Thymus (tissue), 14 donors: ENCODE measurements at places on chromosomes 11 and 22.

- no peaks in the 10 kb centered on the region for H3K4me1 ChIP-seq
- no peaks in the 10 kb centered on the region for H3K27me3 ChIP-seq
- H3K36me3 ChIP-seq, result no peaks in the 10 kb centered on the region
- no peak overlapping the region for H3K4me3 ChIP-seq
- H3K27ac ChIP-seq, result no peak overlapping the region
- no peak for DNase-seq
Measured at GRCh38 chr11:70883973-70884623, 368.3 kb downstream of the SHANK2 start.

DNA sequence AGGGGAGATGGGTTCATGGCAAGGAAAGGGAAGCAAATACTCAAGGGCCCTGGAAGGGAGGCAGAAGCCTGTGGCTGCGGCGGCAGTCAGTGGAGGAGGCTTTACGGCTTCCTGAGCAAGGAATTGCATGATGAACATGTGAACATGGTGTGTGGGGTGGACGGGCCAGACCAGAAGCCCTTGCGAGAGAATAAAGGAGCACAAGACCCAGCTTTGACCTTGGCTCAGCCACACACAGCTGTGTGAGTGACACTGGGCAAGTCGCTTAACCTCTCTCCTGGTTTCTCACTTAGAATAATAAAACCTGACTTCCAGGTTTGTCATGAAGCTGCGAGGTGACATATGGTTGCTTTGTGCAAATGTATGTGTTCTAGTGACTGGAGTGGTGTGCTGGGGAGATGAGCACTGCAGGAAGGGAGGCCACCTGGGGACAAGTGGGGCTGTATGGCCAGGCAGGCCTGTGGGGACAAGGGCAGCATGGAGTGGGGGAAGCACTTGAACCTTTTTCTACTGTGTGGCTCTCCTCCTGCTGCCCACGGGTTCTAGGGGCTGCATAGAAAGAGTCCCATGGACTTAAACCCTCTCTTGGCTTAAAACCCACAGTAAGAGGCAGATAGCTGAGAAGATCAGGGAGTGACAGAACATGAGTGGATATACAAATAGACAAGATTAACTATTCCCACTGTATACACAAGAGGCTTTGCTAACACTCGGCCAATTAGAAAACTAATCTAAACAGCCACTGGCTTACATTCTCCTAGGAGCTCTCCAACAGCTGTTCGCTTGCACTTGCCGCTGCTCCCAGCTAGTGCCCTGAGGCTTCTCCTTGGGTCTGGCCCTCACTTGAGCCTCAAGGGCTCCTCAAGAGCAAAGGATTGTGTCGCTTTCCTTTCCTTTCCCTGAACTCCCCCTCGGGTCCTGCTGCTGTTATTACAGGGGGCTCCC is 67.3 kb upstream of the CDON start:
- no peak overlapping the region for H3K4me3 ChIP-seq
- no peak for DNase-seq
- H3K36me3 ChIP-seq, result no peaks in the 10 kb centered on the region
- H3K27me3 ChIP-seq, result peaks cover 4% of the 10 kb centered on the region
- H3K4me1 ChIP-seq, result peaks cover 12% of the 10 kb centered on the region
- no peak overlapping the region for H3K27ac ChIP-seq

GRCh38 chr11:20488352-20488751 is 100.8 kb downstream of the PRMT3 start:
- H3K27ac ChIP-seq, result no peak overlapping the region
- H3K36me3 ChIP-seq, result no peaks in the 10 kb centered on the region
- no peak for DNase-seq
- no peaks in the 10 kb centered on the region for H3K27me3 ChIP-seq

- no peaks in the 10 kb centered on the region for H3K27me3 ChIP-seq
- no peaks in the 10 kb centered on the region for H3K36me3 ChIP-seq
- H3K4me1 ChIP-seq, result no peaks in the 10 kb centered on the region
- DNase-seq, result no peak
- no peak overlapping the region for H3K4me3 ChIP-seq
Measured at GRCh38 chr11:92811341-92811740, 158.1 kb upstream of the MTNR1B start.

DNA sequence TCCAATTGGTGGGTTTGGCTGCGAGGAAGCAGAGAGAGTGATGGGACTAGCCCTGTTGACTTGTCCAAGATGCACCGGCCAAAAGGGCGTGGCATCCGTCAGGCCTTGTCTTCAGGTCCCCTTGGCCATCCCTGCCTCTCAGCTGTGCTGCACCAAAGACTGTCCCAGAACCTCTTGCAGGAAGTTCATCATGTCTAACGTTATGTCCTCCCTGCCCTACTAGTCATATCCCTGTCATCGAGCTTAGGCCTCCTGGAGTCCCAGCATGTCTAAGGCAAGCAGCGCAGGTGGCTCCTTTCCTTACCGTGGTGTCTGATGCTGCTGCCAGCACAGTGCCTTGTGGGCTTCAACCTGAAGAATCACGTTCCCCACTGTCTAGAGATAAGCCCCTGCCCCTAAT is 51.2 kb downstream of the NECTIN1 start:
- peaks cover 19% of the 10 kb centered on the region for H3K4me1 ChIP-seq
- no peaks in the 10 kb centered on the region for H3K36me3 ChIP-seq
- no peak overlapping the region for H3K4me3 ChIP-seq
- H3K27me3 ChIP-seq, result peaks cover 3% of the 10 kb centered on the region
- no peak overlapping the region for H3K27ac ChIP-seq
- no peak for DNase-seq

GRCh38 chr11:61476371-61476770 is 32.2 kb upstream of the LRRC10B start:
- no peak for DNase-seq
- H3K4me1 ChIP-seq, result peaks cover 3% of the 10 kb centered on the region
- H3K4me3 ChIP-seq, result no peak overlapping the region
- no peak overlapping the region for H3K27ac ChIP-seq

DNA sequence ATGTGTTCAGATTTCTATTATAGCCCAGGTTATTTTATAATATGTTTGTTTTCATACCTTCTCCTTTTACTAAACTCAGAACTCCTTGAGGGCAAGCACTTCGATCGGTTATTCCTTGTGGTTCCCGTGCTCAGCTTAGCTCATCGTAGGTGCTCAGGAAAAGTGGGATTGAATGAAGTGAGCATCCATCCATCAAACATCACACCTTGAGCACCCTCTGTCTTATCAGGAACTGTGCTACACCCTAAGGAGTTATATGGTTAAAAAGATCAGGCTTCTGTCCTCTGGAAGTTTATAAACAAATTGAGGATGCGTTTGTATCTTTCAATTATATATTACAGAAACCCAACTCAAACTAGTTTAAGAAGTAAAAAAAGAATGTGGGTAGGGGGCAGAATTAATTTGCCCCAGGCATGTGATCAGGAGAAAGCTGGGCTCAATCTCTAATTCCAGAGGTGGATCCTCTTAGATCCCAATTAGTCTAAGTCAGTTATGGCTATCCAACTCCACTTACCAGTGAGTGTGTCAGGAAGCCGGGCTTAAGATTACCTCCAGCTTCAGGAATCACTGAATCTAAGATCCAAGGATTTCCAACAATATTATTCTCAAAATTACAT is 59.9 kb upstream of the RRAS2 start:
- H3K4me1 ChIP-seq, result peaks cover 38% of the 10 kb centered on the region
- no peaks in the 10 kb centered on the region for H3K36me3 ChIP-seq
- no peaks in the 10 kb centered on the region for H3K27me3 ChIP-seq
- no peak for DNase-seq

- no peak overlapping the region for H3K27ac ChIP-seq
- H3K27me3 ChIP-seq, result no peaks in the 10 kb centered on the region
- no peaks in the 10 kb centered on the region for H3K4me1 ChIP-seq
- H3K36me3 ChIP-seq, result no peaks in the 10 kb centered on the region
- DNase-seq, result no peak
- H3K4me3 ChIP-seq, result no peak overlapping the region
Measured at GRCh38 chr11:76159983-76160661, 46.2 kb downstream of the WNT11 start.

DNA sequence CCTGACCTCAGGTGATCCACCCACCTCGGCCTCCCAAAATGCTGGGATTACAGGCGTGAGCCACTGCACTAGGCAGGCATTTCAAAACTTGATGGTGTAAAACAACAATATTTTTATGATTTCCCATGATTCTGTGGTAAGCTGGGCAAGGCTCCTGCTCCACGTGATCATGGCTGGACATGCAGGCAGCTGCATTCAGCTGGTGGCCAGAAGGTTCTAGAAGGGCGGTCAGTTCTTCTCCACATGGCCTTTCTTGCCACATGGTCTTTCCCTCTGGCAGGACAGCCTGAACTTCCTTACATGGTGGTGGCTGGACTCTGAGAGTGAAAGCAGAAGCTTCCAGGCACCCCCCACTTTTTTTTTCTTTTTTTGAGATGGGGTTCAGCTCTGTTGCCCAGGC is 9.9 kb upstream of the RASD2 start:
- no peak overlapping the region for H3K4me3 ChIP-seq
- DNase-seq, result no peak
- no peaks in the 10 kb centered on the region for H3K36me3 ChIP-seq
- no peaks in the 10 kb centered on the region for H3K27me3 ChIP-seq
- no peak overlapping the region for H3K27ac ChIP-seq

DNA sequence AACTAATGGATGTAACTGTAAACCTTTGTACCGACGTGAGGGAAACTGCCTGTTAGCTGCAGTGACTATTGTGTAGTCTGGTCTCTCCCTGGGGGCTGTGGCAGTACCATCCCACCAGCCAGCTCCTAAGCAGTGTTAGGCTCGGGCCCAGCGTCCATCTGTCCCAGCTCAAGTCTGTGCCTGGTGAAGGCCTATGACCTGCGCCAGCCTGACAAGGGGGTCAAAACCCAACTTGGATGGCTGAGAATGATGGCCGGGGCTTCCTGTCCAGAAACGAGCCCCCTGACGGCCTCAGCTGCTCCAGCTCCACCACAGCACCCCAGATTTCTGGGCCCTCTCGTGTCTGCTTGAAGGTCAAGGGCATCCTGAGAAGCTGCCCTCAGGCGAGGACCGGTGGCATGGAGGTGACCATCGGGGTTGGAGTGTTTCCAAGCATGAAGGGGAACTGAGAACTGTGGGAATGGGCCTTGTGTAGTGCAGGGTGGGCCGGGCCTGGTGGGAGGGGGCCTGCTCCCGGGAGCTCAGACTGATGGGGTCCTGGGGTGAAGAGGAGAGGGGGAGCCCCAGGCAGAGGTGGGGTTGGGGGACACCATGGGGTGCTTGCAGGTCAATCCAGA is 14.3 kb upstream of the SPI1 start:
- H3K27ac ChIP-seq, result no peak overlapping the region
- no peak for DNase-seq
- H3K27me3 ChIP-seq, result no peaks in the 10 kb centered on the region
- no peak overlapping the region for H3K4me3 ChIP-seq

DNA sequence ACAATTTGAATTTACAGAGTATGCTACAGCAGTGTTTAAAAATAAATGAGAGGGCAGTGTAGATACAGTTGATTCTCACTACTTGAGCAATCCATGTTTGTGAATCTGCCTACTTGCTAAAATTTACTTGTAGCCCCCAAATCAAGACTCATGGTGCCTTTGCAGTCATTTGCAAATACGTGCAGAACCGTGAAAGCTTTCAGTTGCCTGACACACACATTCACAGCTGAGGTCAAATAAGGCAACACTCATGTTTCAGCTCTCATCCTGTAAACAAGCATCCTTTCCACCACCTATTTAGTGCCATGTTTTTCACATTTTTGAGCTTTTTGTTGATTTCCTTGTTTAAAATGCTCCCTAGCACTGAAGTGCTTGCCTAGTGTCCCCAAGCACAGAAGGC is 32.5 kb upstream of the RASL10A start:
- H3K27me3 ChIP-seq, result no peaks in the 10 kb centered on the region
- no peak overlapping the region for H3K4me3 ChIP-seq
- no peak for DNase-seq
- H3K4me1 ChIP-seq, result no peaks in the 10 kb centered on the region
- peaks cover 76% of the 10 kb centered on the region for H3K36me3 ChIP-seq

- no peak for DNase-seq
- no peak overlapping the region for H3K27ac ChIP-seq
- H3K4me3 ChIP-seq, result no peak overlapping the region
- H3K27me3 ChIP-seq, result no peaks in the 10 kb centered on the region
Measured at GRCh38 chr11:27646051-27646818, 54.0 kb downstream of the BDNF start.

GRCh38 chr11:108958368-108959104 is 293.7 kb downstream of the DDX10 start:
- peaks cover 8% of the 10 kb centered on the region for H3K4me1 ChIP-seq
- H3K27me3 ChIP-seq, result no peaks in the 10 kb centered on the region
- no peak for DNase-seq
- no peak overlapping the region for H3K27ac ChIP-seq
